ENCODE measurements at places on chromosomes 4 and X.

GRCh38 chrX:112822892-112823291 lies 17.7 kb downstream of the AMOT start:
- no peak for DNase-seq

DNA sequence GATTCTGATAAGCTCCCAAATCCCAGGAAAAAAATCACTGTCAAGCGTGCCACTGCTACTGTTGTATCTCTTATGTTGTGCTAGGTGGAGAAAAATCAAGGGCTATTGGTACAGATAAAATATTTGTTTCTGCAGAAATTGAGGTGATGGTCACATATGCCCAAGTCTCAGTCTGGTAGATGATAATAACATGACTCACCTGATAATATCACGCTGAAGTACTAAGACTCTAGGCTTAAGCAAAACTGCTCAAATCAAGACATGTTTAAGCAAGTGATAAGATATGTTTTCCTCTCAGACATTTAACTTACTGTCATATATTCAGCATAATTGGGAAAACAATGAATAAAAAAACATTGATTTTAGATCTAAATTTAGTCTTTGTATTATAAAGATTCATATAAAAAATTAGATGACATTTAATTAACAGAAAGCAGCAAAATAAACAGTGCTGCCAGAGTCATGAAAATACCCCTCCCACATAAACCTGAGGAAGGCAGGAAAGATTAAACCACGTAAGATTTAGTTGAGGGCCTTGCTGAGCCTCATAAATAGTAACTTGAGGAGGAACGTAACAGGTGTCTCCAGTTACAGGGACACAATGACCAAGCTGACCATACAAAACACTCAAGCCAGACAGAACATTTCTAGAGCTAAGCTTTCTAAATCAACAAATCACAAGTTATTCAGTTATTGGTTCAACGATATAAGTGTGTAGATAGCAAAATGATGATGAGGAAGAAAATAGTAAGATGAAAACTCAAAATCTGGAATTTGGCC lies 143.5 kb downstream of the CHM start:
- DNase-seq, result no peak

DNA sequence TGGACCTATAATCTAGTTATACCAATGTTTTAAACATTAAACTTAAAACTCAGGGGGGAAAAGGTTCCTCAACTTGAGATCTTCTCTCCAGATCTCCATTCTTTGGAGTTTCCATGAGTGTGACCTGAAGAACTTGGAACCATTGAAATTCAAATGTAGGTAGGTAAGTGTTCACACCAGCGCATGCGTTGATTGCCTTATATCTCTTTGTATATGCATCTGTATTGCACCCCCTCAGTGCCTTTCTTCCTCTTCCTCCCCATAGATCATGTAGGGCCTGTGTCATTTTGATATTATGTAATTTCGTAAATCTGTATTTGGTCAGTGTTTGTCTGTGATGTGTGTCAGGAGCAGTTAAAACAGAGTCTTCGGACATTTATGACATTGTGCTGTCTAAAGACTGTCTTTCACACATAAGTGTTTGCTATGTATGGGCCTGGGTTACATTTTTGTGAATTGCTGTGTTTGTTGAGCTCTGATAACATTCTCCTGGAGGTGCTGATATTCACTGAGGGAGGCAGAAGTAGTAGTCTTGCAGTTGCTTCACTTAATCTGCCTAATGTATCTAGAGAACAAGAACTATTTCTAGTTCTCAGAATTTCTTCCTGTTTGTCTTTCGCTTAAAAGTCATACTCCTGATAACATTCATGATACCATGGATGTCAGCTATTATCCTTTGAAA lies 126.3 kb downstream of the RAP1GDS1 start:
- DNase-seq, result no peak

- DNase-seq, result no peak
These were observed 145.1 kb upstream of the CTSO start for GRCh38 chr4:156098805-156099204.

All from MV-4-11 (cell line).